ENCODE measurements at places on chromosomes 4 and X.
A peak's percentile ranks its signal among the peaks of the same experiment; 100 is the strongest.

GRCh38 chr4:119116925-119117900 lies 18.4 kb upstream of the MYOZ2 start:
- DNase-seq, result peak; percentile 53

GRCh38 chr4:40201898-40202297 lies 5.1 kb downstream of the RHOH start:
- DNase-seq, result no peak

GRCh38 chrX:102849396-102849795 lies 87.7 kb upstream of the RAB40AL start:
- no peak for DNase-seq

GRCh38 chr4:54082168-54082567 lies 17.8 kb upstream of the CHIC2 start:
- DNase-seq, result peak; percentile 99

GRCh38 chr4:152831416-152831815 lies 51.7 kb downstream of the ARFIP1 start:
- DNase-seq, result no peak

DNA sequence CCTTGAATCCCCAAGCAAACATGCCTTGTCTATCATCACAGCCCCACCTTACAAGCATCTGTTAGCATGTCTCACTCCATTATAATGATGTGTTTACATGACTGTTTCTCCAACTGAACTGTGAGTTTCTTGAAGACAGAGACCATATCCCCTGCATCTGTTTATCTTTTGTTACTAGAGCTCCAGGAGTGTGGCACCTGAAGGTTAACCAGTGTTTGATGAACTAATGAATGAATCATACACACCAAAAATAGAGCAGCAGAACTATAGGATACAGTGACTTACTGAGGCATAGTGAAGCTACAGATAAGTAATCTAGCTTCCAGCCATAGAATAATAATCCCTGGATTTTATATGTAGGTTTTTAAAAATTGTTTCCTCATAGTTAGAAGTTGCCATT lies 331.0 kb downstream of the PCDH7 start:
- DNase-seq, result no peak

GRCh38 chr4:2059726-2060602 lies 837 bp downstream of the NAT8L start:
- DNase-seq, result no peak

DNA sequence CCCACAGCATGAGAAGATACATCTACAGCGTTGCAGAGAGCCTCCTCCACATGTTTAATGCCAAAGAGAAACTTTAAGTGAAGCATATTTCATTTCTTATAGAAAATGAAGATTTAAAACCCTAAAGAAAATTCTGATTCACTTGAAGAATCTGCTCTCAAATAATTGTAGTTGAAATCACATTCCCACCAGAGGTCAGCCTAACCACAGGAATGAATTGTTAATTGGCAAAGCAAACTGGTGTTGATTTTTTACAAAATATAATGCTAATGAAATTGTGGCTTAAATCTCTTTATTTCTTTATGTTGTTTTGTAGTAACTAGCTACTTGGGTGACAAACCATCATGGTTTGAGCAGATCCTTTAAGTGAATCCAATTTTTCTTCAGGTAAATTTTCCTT lies 31.1 kb upstream of the WDR17 start:
- DNase-seq, result peak; percentile 58

DNA sequence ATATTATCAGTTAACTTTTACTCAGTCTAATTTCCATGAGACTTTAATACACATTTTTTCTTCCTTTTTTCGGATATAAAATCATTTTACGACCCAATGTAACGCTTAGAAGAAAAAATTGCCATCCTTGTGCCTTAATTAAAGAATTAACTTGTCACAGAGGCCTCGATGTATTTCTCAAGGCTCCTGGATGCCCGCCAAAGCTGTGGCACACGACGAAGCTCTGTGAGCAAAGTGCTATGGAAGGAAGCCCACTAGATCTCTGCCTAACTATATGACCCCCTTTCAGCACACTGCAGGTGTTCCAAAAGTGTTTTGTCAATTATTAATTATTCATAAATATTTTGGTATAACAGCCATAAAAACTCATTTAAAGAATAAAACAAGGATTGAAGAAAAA lies 54.4 kb downstream of the TAPT1 start:
- DNase-seq, result no peak

GRCh38 chrX:37666516-37666915 lies 19.1 kb upstream of the XK start:
- DNase-seq, result no peak

GRCh38 chr4:154254999-154255398 lies 236.6 kb downstream of the DCHS2 start:
- DNase-seq, result no peak

DNA sequence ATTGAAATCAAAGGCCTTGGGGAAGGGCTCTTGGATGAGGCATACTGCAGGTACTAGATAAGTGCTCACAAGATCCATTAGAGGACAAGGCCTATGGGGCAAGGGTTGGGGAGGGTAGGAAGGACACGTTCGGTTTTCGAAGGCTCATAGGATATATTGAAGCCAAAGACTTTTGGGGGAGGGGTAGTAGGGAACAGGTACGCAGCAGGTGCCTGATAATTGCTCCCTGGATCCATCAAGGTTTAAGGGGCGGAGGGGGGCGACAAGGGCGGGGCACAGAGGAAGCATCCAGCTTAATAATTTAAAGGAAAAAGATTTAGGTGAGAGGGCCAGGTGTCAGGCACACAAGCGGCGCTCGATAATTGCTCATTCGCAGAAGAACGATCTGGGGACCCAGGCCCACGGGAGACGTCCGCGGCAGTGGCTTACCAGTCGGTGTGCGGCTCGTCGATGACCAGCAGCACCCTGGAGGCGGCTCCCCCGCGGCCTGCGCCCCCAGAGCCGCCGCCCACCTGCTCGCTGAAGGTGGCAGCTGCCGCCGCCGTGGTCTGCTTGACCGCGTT lies 653 bp downstream of the SYN1 start:
- no peak for DNase-seq

DNA sequence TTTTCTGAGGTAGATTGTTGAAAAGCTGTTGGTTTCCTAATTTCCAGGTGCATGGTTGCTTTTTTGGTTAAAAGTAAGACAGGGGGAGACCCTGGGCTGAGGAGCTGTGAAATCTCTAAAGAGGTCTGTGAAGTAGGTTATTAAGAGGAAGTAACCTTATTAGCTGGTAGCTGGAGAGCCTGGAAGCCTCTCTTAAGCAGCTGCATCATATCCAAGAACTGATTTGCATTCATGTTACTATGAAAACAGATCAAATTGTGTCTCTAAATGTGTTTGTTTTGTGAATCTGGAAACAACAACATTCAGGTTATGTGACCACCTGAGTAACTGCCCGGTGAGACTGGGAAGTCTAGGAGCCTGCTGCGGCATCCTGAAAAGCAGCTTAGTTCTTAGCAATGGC lies 54.1 kb downstream of the ARHGAP10 start:
- no peak for DNase-seq

DNA sequence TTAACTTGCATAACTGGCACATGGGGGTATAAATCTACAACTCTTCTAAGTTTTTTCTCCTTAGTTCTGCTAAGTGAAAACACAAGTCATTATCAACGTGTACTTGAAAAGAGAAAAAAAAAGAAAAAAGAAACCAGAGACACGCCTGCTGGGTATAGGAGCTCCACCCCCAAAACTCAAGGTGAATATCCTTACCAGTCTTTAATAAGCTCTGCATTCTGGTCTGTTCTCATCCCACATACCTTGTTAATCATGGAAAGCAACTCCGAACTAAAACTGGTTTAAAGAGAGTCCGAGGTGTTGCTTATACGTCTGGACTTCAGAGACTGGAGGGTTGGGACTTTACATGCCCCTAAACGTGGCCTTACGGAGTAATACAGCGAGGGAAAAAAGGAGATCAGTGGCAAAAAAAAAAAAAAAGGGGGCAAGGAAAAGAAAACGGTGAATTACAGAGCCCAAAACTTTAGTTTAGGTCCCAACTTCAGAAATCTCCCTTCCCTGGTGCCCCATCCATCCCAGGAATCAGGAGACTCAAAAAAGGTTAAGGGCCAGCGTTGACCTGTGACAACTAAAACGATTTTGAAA lies 1.0 kb downstream of the PGRMC2 start:
- DNase-seq, result peak; percentile 46

- DNase-seq, result no peak
These were observed 257.3 kb upstream of the NEIL3 start for GRCh38 chr4:177052211-177052934.

DNA sequence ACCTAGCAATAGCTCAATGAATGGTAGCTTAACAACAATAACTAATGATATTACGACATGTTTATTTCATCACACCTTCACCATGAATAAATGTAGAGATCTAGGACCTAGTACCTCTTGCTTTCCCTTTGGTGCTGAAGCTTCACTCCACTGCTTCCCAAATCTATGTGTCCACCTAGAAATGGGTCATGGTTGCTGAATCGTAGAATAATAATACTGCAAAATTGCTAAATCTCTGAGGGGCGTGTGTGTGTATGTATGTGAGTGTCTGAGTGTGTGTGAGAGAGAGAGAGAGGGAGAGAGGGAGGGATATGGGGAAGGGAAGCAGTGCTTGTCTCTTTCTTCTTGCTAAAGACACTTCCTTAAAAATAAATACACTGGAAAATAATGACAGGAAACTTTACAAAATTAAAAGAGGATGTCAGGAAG lies 109.3 kb upstream of the BMP2K start:
- no peak for DNase-seq

DNA sequence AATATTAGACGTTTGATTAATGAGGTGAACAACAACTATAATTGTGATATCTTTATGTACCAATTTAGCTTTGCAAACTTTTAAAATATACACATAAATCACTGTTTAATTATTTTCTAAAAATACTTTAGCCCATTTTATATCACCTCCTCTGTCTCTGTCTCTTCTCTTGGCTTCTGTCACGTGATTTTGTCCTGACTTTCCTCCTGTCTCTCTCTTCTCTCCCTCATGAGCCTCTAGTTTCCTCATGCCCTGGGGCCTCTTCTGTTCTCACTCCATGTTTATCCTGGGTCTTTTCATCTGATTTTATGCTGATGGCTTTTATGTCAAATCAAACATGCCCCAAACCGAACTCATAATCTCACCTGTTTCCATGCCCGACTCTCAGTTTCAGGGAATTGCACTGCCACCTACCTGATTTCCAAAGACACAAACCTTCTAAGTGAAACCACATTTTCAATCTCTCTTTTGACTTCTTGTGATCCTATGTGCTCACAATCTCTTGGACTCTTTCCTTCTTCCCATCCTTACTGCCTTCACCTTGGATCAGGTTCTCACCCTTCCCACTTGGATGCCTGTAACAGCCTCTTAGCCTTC lies 303.0 kb upstream of the GALNT7 start:
- no peak for DNase-seq

DNA sequence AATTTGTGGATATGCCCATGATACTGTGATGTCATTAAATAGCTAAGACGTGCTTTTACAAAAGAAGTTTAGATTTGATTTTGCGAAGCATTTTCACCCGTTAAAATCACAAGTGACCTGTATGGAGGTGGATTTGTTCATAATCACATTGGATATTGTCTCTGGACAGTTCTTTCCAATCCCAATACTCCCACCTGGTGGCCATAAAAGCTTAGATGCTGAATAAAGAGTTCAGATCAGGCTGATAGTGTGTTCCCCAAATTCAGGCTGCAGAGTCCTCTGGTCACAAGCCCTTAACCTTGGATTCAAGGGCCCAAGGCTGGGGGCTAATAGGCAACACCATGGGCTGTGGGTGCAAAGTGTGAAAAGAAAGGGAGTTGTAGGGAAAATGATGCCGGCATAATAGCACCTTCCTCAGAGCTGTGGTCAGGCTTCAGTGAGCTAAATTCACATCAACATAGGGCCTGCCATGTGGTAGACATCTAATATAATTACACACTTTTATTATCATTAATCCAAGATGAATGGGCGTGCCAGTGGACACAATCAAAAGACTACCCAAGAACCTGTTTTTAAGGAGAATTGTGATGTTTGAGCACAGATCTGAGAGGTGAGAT lies 28.1 kb downstream of the SMIM43 start:
- peak; percentile 66 for DNase-seq

- no peak for DNase-seq
These were observed 127.4 kb downstream of the FAM53A start for GRCh38 chr4:1556541-1557220.

DNA sequence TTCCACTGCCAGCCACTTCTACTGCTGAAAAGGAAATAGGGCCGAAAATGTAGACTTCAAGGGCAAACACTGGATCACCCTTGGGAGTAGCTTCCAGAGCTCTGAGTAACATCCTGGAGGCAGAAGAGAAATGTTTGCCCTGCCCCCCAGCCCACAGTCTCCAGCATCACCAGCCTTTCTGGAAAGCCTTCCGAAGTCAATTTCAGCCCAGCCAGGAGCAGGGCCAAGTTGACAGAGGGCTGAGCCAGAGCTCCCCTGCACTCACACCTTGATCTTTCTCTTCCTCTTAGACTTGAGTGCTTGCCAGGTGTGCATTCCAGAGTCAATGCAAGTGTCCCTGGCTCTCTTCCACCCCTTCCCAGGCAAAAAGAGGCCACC lies 35.2 kb downstream of the SLC25A5 start:
- DNase-seq, result peak; percentile 91

- peak; percentile 38 for DNase-seq
These were observed 1.1 kb downstream of the OCIAD2 start for GRCh38 chr4:48905363-48906015.

- no peak for DNase-seq
These were observed 697.1 kb downstream of the GRID2 start for GRCh38 chr4:93000910-93001309.

Measured in fibroblast of skin of right quadriceps (primary cell).